ENCODE measurements at places on chromosomes 16 and 17.
A peak's percentile ranks its signal among the peaks of the same experiment; 100 is the strongest.

GRCh38 chr17:82021107-82021899 is 1.4 kb downstream of the CENPX start:
- peak; percentile 93 for DNase-seq

DNA sequence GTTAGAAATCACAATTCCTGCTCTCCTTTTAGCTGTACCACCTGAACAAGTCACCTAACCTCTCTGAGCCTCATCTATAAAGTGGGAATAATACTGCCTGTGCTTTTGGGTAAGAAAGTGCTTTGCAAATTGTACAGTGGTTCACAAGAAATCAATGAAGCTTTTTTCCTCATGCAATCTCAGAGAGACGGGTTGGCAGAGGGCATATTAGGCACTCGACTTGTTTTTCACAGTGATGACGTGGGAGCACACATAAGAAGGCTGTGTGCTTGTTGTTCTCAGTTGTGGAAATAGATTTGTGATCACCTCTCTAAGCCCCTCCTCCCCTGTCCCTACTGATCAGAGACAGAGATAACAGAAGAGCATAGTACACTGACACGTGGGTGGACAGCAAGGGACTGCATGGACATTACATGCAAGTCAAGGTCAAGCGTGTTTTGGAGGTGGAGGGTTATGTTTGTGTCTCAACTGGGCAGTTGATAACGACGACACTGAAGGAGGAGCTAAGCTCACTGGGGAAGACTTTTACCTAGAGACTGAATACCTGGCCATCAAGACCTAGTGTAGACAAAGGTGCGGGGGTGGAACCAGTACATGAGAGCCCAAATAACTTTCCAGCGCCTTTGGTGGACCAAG is 1.7 kb upstream of the GPT2 start:
- DNase-seq: no peak

DNA sequence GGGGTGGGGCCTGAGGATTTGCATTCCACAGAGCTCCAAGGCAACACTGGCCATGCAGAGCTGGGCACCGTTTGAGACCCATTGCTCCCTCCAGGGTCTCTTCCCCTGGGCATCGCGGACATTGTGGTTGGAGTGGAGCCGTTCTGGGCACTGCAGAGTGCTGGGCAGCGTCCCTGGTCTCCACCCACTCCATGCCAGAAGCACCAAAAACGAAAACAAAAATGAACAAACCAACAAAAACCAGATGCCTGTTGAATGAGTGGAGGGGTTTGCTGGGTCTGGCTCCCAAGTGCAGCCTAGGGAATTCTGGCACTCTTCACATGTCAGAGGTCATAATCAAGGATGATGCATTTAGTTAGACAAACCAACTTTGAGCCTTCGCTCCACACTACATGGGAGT is 17.9 kb downstream of the WNT9B start:
- DNase-seq: no peak

- DNase-seq: no peak
Measured at GRCh38 chr17:41352597-41353366, 2.2 kb upstream of the KRT33A start.

- no peak for DNase-seq
Measured at GRCh38 chr16:58451945-58452401, 48.0 kb upstream of the NDRG4 start.

DNA sequence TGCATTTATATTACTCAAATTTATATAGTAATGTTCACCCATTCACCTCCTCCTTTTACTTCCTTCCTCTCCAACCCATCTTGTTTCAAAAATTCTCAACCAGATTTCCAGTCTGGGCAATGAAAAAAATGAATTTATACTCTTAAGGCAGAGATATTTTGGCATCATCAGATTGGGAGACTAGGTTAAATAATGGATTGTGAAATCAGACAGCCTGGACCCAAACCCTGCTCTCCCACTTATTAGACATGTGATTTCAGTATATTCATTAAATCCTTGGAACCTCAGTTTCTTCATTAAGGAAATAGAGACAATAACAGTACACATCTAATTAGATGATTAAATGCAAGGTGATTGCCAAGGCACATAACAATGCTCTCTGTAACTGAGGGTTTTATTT is 7.8 kb downstream of the ACSM1 start:
- no peak for DNase-seq

GRCh38 chr16:74283716-74284115 is 12.9 kb upstream of the PSMD7 start:
- no peak for DNase-seq

DNA sequence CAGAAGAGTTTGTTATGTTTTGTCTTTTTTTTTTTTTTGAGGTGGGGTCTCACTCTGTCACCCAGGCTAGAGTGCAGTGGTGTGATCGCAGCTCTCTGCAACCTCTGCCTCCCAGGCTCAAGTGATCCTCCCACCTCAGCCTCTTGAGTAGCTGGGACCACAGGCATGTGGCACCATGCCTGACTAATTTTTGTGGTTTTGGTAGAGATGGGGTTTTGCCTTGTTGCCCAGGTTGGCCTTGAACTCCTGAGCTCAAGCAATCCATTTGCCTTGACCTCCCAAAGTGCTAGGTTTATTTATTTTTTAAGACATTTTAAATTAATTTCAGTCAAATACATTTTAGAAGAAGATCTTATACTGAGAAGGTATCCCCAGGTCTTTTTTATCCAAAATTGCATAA is 366.7 kb downstream of the KCNJ2 start:
- no peak for DNase-seq

DNA sequence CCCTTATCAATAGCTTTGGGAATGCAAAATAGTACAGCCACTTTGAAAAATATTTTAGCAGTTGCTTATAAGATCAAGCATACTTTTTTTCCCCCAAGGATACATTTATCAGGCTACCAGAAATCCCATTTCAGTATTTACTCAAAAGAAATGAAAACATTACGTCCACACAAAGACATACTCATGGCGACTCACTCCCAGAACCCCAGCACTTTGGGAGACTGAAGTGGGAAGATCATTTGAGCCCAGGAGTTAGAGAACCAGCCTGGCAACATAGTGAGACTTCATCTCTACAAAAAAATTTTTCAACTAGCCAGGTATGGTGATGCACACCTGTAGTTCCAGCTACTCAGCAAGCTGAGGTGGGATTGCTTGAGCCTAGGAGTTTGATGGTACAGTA is 5.9 kb downstream of the SKA2 start:
- no peak for DNase-seq

- no peak for DNase-seq
Measured at GRCh38 chr17:80979547-80980378, 11.9 kb upstream of the CHMP6 start.

DNA sequence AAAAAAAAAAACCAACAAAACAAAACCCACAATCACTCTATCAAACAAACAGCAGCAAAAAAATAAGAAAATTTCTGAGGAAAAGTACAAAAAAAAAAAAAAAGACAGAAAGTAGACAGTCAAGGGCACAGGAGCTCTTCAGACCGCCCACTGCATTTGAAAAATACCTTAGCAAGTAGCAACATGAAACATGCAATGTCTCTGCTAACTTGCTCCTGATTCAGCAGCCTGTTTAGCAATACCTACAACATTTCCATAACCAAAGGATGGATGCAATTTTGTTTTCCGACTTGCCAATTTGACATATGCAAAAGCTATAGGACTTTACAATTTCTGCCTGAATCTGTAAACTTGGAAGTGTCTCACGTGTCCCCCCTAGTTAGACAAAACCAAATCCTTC is 57.4 kb downstream of the SYNRG start:
- no peak for DNase-seq

DNA sequence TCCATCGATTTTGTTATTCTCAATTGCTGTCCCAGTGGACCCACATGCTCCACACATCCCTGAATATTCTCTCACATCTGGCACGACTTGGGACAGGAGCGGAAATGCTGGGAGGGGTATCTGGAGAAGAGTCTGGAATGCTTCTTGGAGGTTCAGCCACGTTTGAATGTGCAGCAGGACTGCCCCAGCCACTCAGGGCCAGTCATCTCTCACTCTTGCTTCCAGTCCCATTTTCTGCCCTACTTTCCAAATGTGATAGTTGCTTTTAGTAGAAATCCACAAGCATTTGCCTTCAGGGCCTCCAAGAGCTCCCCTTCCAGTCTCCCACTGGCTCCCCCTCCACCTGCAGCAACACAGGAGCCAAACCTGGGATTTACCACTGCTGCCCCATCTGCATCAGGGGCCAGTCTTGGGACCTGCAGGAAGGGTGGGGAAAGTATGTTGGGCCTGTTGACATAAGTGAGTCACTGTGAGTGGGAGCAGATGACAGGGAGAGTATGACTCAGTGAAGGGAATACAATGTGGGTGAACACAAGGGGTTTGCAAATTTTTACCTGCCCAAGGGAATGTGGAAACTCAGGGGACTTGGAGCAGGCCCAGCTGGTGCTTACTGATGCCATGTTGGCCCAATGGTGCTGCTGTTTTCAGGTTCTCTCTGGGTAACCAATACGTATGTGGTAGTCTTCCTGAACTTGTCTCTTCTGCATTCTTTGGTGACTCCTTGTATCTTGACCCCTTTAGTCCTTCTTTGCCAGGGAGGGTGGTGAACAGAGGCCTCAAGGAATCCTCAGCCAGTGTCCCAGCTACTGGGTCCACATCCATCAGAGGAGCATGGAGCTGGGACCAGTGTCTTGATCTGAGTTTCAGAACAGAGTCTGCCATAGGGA is 78.8 kb upstream of the CRHR1 start:
- no peak for DNase-seq

- DNase-seq: no peak
Measured at GRCh38 chr17:67244431-67245072, 444 bp downstream of the HELZ start.

DNA sequence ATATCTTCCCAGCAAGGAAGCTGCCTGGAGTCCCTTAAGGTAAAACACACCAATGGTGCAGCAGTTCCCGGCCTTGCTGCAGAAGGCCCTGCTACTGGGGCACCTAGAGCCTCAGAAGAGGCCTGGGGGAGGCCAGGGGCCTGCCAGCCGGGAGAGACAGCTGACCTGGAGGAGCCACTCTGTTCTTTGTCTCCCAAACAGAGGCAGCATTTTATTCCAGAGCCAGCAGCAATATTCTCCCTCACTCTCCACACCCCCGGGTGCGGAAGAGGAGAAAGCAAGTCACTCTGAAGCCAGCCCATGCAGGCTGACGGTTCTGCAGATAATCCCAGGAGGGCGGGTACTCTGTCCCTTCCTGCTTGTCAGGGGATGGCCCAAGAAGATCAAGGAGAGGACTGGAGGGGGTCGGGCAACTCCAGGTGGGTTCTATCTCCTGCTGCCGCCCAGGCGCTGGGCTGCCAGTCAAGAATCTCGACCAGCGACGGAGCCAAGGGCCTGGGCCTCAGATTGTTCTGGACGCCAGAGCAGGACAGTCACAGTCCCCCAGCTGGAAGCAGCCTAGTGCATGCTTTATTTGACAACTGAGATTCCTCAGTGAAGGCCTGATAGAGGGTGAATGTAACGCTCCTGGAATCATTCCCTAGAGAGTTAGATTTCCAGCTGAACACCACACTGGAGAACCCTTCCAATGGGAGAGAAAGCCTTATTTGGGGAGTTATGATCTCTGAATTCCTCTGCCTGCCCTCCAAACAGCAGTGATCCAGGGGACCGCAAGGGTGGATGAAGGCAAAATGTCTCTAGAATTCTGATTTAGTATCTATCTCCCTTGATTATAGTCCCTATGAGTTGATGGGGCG is 1.1 kb upstream of the KIFC3 start:
- no peak for DNase-seq

DNA sequence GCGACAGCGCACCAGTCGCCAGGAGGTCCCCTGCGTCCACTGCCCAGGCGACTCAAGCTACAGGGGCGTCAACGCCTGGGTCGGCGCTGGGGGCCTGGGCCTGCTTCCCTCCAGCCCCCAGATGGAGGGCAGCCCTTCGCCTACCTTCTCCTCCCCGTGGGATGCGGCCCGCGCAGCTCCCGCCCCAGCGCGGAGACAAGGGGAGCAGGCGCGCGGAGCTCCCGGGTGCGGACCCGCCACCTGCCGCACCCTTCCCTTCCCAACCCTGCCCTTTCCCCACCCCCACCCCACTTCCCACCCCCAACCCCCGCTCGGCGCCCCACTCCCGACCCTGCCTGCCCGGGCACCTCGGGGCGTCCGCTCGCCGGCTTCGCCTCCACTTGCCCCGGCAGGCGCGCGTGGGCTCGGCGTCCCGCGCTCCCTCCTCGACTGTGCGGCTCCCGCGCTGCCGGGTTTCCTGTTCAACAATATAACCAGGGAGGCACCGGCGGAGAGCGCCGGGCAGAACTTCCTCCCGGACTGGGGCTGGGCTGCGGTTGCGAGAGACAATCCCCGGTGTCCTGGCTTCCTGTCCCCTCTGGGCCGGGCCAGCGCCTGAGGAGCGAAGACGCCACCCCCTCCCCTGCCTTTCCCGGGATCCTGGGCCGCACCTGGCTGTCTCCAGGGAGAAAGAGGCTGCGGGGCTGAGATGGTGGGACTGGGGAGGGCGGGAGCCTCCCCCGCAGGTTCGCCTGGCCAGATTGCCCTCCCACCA is at the start of gene ARHGAP27:
Gene ARHGAP27, minus strand, starts transcription at position 466 of the 754 bp plus-strand sequence. CDS start 2,591 bp downstream, outside the sequence.
- peak; percentile 93 for DNase-seq

DNA sequence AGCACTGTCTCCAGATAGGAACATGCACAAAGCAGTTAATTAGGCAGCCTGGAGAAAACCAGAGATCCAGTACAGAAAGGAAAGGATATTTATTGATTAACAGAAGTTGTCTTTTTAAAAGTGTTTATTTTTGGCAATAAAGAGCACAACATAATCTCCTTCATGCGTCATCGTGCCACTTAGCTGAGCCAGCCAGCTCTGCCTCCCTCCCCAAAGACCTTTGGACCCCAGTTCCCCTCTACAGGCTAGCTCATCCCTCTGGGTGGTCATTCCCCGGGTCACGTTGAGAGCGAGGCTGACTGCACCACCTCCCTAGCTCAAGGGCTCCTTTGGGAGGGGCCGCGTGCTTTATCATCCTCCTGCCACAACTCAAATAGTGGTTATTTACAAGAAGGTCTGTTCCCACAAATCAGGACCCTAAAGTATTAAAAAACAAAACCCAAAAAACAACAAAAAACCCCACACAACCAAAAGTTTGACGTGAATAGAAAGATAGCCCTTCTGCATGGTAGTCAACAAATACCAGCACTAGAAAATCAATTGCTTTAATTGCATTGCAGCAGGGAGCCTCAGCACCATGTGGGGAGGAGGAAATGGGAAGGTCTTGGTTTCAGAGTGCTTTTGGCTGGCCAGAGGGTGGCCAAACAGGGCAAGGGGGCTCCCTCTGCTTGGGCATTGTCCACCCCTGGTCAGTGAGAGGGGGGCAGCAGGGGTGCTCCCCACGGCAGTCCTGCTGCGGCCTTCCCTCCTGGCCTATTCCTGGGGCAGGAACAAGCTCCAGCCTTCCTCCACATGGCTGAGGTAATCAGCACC is 9.6 kb downstream of the POLR2C start:
- peak; percentile 49 for DNase-seq

GRCh38 chr17:40500709-40501108 is 714 bp downstream of the TNS4 start:
- DNase-seq: no peak

DNA sequence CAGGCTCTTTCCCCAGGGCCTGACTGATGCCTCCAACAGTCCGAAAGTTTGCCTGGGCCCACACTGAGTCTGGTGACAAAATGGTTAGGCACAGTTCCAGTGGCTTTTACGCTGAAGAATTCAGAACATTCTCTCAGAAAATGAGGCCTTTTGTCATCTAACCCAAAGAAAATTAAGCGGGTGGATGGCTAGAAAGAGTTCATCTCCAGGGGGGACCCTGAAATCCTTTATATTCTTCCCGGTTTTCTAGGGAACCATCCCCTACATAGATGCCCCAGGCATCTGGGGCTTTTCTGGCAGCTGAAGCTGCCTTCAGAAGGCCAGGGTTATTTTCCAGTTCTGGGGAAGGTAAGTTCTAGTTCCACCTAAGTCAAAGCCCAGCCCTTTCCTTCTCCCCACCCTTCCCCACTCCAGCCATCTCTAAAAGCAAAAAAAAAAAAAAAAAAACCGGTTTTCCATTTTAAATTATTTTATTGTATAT is 2.2 kb downstream of the RASD1 start:
- DNase-seq: no peak

- DNase-seq: no peak
Measured at GRCh38 chr17:29169806-29170591, 10.2 kb downstream of the MYO18A start.
